Cortex of kidney (tissue), 1 donor: ENCODE measurements at places on chromosomes 2 and 18.

DNA sequence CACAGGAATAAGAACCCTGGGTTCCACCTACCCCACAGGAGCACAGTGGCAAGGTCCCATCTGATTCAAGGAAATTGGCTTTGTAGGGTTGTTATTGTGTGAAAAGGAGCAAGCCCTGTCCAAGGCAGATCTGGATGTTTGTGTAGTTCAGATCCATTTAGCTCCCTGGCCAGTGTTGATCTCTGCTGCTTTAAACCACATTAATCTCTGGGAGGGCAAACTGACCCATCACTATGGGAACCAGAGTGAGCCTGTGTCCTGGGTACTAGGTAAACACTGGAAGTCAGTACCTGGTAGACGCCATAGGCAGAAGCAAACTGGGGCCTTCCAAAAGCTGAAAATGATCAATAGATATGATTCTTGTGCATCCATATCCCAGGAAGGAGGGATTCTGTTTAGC lies 271.5 kb upstream of the EPAS1 start:
- DNase-seq: no peak

DNA sequence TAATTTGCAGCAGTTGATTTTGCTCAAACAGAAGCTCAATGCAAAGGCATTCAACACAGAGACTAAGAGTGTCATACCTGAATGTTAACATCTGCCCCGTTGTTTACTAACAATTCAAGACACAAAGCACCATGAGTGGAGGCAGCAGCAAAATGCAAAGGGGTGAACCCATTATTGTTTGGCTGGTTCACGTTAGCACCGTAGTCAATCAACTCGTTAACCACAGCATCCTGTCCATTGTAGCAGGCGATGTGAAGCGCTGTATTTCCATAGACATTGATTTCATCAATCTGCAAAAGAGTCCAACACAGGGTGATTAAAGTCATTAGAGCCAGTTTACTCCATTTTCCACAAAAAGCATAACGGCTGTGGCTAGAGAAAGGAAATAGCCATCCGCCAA lies 189.3 kb downstream of the ANKRD44 start:
- DNase-seq: no peak

DNA sequence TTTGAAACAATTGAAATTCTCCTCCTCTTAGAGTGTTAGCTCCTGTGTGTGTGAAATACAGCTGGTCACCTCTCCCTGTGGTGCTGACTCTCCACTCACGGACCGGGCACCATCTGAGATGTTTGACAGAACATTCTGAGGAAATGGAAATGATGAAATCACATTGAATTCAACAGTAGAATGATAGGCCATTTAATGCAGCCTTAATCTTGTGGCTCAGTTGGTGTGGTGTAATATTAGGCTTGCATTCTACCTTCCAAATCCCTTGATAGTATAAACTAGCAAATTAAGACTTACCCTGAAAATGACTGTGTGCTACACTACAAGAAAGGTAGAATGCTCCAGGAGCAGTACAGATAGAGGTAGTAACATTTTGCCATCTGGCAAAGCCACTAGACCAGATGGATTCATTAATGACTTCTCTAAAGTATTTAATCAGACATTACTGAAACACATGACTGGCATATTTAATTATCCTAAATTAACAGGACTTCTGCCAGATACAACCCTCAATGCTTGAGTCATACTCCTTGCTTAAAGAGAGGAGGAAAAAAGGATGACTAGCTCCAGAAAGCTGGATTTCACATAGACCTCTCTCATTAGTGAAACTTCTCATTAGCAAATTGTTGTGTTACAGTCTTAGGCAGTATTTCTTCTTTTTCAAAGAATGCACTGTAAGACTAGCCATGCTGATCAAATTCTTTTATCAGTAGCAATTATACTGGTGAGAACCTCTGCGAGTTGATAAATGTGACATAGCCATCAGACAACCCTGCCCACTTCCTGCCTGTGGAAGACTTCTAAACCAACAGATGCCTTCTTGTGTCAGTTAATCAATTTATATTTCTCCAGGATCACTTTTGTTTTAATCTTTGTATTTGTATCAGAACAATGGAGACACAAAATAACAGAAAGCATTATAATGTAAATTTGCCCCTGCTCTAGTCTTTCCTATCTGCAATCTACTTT lies 80.6 kb downstream of the EML6 start:
- no peak for DNase-seq

GRCh38 chr18:58113337-58113736 lies 69.3 kb downstream of the NEDD4L start:
- no peak for DNase-seq

DNA sequence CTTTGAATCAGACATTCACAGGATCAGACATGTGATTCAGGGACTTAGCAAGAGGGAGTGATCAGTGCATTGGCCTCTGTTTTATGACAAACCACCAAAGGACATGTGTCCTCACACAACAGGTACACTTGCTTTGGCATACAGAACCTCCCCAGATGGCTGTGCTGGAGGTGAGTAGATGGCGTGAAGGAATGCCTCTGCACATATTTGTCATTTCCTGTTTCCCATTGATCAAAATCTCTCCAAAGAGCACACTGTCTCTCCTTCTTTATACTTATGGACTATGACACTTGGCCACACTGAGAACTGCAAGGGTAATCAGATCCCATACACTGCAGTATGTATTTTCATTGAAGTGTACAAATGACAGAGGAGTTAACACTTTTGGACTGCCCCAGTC lies 927.6 kb downstream of the TSN start:
- DNase-seq: no peak

DNA sequence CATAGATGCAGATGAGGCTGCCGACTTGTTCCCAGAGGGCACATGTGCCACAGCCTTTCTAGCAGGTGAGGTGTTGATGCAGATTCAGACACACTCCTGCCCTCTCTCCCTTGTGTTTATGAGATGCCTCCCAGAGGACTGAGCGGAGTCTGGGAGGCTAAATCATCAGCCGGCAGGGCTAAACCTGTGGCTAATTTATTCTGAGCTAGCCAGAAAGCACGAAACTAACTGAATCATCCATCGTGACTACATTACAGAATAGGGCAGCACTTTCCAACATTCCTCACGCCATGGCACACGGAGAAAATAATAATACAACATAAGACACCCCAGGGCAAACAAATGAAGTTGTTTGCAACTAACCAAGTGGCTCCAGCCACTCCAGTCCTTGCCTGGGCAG lies 101.7 kb upstream of the FZD7 start:
- DNase-seq: no peak

DNA sequence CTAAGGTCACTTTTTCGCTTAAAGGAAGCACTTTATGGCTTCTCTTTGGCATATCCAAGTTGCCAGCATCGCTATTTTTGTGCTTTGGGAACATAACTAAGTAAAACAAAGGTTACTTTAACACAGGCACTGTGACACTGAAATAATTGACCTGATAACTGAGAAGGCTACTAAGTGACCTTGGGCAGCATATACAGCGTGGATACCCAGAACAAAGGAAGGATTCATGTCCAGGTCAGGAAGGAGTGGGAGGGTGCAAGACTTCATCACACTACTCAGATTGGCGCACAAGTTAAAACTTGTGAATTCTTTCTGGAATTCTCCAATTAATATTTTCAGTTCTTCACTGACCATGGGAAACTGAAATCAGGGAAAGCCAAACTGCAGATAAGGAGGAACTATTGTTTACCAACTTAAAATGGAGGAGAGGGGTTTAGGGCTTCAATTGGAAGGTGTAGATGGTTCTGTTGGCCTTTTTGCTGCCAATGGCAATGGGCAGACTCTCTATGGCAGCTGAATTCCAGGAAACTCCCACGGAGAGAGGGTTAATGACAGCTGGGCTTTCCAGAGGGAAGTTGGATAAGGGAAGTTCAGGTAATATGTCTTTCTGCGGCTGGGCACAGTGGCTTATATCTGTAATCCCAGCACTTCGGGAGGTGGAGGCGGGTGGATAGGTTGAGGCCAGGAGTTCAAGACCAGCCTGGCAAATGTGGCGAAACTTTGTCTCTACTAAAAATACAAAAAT lies 45.3 kb downstream of the COMMD1 start:
- DNase-seq: no peak

- DNase-seq: no peak
Measured at GRCh38 chr2:42568401-42569115, at the start of gene MTA3. TSS of gene MTA3 (plus strand) at chr2:42568632. CDS start at chr2:42568746, 114 bp downstream.

DNA sequence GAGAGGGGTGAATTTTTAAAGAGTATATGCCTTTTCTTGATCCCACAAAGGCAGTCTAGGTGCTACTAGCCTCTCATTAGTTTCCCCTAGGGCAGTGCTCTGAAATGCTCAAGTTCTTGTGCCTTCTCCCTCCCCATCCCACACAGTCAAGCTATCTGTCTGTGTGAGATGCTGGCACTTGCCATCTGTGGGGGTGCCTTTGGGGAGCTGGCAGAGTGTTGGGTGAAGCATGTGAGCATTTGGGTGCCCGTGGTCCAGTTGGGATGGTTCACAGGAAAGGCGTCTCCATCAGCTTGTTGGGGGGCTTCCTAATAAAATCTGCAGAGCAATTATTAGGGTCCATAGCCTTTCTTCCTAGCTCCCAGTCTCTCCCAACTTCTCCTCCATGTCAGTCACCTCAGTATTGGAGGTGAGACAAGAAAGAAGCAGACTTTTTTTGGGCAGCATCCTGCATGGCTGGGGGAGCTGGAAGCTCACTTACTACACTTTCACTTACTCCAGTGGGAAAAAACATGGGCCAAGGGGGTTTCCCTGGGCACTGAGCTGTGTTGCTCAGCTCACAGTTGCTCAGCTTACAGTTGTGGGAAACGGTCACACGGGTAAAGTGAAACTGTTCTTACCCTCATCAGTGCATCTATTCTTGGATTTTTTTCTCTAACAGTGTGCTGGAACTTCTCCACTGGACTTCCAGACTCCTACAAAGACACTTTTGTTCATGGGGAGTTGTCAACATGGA lies 29.3 kb downstream of the COLEC11 start:
- no peak for DNase-seq

- no peak for DNase-seq
Measured at GRCh38 chr2:147016181-147016580, 828.6 kb upstream of the ACVR2A start.

DNA sequence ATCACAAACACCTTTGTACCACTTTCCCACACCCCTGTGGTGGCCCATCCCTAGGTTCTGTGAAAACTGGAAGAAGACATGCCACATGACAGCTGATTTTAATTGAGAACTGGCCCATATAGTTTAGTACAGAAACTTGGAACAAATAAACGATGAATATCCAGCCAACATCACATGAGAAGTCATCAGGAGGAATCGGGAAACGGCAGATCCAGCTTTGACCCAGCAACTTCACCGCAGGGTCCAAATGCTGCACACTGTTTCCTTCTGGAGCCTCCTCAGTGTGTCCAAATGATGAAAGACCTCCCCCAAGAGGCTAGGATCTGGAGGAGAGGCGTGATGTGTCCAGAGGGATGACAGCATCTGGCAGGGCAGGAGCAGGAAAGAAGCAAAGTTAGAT lies 75.5 kb downstream of the COPS8 start:
- DNase-seq: no peak
